ENCODE measurements at places on chromosomes 16 and 17.

DNA sequence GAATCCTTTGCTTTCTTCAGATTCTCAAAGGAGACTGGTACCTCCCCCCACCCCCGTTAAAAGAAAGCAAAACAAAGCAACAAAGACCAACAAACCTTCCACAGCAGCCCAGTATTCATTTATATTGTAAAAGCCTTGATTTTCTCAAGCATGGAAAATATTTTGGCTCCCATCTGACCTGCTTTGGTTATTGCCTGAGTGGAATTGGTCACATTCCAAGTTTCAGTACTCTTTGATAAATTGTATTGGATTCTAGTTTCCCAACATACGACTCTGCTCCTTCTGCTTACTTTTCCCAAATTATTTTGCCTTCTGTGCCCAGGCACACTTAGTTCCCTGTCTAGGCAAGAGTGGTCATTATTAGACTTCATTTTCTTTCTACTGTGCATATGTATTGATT lies 1.3 kb downstream of the ABCC11 start:
- no peak for DNase-seq

DNA sequence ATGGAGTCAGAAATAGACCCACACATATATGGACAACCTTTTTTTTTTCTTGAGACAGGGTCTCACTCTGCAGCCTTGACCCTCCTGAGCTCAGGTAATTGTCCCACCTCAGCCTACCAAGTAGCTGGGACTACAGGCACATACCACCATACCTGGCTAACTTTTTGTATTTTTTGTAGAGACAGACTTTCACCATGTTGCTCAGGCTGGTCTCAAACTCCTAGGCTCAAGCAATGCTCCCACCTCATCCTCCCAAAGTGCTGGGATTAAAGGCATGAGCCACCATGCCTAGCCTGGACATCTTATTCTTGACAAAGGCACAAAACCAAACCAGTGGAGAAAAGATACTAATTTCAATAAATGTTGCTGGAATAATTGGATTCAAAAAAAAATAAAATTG lies 14.7 kb upstream of the NACA2 start:
- DNase-seq: no peak

GRCh38 chr17:30379903-30380381 lies 1.2 kb downstream of the CPD start:
- DNase-seq: peak; percentile 47

DNA sequence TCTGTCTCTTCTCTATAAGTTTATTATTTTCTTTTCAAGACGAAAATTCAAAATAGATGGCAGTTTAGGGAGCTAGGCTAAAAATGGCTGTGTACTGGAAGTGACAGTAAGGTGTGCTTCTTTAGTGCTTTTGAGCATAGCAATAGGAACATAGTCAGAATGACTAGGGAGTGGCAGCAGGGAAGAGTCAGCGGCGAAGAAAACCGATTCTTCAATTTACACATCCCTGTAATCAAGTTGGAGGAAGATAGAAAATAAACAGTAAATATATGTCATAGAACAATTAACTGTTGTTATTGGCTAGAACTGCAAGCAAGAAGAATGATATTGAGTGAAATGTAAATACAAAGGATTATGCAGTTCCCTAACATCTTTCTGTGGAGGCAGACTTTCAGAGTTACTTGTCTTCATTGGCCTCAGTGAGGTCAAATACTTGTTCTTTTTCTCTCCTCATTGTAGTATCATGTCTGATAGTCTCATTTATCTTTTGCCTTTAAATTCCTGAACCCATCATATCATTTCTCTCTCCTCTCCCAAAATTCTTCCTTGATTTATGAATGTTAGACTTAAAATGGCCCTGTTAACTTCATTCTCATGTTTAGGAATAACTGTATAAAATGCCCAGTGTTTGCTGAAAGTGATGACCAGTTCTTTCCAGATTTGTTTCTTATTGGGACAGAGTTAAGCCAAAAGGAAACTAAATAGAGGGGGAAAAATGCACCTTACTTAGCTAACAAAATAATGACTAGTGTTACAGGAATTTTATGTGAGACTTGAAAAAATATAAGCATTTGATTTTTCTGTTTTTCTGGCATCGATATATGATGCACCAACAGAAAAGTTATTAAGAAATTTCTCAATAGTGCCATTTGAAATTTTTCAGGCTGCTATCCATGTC lies 211.4 kb downstream of the BCAS3 start:
- no peak for DNase-seq

DNA sequence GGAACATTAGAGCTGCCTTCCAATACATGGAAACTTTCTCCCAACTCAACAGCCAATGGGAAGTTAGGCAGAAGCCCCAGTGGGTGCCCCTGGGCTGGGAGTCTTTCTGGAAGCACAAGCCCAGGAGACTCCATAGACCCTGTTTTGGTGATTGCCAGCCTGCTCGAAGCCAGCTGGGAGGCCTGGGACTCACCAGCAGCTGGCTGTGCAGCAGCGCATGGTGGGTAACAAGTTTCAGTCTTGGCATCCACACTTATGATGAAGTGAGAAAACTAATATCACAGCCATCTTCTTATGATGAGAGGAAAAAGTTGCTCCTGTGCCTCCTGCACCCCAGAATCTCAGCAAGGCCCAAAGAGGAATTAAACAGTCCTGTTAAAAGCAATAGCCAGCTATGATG lies 522.5 kb upstream of the CDH5 start:
- no peak for DNase-seq

GRCh38 chr16:67055712-67056487 lies 27.0 kb downstream of the CBFB start:
- DNase-seq: peak; percentile 88

- no peak for DNase-seq
These were observed 221.2 kb upstream of the N4BP1 start for GRCh38 chr16:48831076-48831722.

DNA sequence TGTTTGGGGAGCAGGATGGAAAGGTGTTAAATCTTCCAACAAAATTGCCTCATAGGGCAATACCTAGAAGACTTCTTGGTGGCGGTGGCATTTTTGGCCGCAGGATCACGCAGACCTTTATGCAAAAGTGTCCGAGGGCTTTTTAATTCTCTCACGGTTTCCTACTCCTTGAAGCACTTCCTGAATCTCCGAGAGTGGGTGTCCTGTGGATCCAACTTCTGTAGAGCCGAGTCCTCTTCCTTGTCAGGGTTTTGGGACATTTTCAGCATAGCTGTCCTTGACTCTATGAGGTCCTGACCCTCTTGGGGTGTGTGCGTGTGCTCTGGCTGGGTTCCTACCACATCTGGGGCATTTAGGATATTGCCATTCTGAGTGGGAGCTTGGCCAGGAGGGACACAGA lies 31.7 kb downstream of the IL21R start:
- no peak for DNase-seq

DNA sequence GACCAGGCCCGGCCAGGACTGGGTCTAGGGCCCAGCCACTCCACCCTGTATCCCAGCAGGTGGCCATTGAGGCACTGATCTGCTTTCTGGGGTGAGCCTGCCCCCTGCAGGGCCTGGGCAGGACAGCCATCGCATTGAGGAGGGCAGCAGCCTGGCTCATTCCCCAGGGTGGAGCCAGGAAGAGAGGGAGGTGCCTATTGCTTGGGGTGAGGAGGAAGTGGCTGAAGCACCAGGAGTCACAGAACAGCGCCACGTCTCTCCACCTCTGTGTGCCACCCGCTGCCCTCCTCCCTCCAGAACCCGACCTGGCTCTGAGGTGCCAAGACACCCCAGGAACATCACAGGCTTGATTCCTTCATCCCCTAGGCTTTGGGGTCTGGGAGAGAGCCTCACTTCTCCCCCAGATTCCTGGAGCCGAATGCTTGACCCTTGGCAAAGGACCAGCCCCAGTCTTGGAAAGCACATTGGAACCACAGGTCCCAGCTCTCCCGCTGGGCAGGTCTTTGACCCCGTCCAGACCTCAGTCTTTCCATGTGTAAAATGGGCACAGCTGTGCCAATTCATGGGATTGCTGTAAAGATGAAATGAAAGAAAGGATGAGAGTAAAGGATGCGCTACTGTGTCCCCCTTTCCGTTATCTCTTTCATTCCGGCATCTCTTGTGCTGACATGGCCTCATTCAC lies 7.2 kb upstream of the KRT36 start:
- DNase-seq: peak; percentile 85

GRCh38 chr17:17062356-17062755 lies 20.1 kb downstream of the MPRIP start:
- no peak for DNase-seq

- DNase-seq: no peak
These were observed 1723.6 kb downstream of the TP53TG3F start for GRCh38 chr16:35182943-35183550.

DNA sequence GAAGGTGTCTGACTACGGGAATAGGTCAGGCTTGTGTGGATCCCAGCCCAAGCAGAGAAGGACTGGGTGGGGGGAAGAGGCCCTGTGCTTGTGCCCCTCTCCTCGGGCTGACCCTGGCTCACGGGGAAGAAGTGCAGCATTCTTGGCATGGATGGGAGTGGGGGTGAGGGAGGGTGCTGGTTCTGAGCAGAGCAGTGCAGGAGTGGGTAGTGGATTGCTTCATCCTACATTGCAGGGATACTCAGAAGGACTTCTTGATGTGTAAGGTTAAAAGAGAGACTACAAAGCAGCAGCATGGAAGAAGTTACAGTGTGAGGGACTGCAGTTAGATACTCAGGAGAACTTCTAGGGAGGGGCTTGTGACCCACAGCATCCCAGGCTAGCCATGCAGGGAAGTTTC lies 2.1 kb downstream of the ARHGAP23 start:
- no peak for DNase-seq

DNA sequence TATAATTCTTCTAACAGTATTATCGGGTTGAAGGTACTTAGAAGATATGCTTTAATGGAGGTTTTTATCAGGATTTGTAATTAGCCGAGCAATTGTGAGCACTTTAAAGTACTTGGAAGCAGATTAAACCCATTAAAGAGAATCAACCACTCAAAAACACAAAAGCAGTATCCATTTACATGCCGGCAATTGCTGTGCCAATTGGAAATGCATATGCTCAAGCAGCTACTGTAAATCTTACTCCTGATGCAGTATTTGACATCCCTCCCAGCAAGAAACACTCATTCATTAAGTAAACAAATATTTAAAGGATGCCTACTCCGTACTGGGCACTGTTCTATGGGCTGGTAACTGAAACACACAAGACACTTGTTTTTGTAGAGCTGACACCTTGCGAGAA lies 11.4 kb upstream of the CCL1 start:
- no peak for DNase-seq

DNA sequence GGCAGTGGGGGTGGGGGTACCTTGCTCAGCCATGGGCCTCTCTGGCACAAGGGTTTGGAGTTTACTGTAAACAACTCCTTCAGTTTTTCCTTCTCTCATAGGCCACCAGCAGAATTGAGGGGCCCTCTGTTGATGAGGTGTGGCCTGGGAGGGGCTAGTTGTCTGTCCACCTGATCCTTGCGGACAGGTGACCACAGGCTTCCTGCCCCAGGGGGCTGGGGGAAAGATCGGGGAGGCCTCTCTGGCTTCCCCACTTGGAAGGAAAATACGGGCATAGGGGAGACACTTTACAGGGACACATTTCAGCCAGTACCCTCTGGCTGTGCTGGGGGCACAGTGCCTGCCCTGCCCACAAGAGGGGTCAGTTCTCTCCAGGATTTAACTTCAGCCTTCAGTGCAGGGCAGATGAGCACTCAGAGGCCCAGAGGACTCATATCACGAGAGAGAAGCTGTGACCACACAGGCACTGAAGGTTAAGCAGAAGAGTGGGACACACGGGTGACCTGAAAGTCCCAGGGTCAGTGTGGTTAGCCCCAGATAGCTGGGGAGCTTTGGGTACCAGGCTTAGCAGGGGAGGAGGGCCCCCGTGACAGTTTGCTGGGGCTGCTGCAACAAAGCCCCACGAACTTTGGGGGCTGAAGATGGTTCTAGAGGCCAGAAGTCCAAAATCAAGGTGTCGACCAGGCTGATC lies 245.9 kb downstream of the SEC14L1 start:
- no peak for DNase-seq

GRCh38 chr16:47067203-47067602 lies 76.5 kb downstream of the NETO2 start:
- no peak for DNase-seq

- DNase-seq: no peak
These were observed 33.8 kb downstream of the CHD9NB start for GRCh38 chr16:53018834-53019416.

GRCh38 chr16:72400257-72401083 lies 228.5 kb upstream of the PMFBP1 start:
- DNase-seq: peak; percentile 44

- no peak for DNase-seq
These were observed 23.7 kb downstream of the ARSG start for GRCh38 chr17:68314916-68315535.

- no peak for DNase-seq
These were observed 20.4 kb downstream of the KRT12 start for GRCh38 chr17:40846515-40847144.

All from activated CD4-positive, alpha-beta T cell treated with anti-CD3 and anti-CD28 coated beads, Interleukin-2, Interleukin-6, amounts not matched to agents 100 ng/mL and 50 ng/mL, durations not matched to agents 16 hours and 8 hours (primary cell).